Activated CD4-positive, alpha-beta T cell treated with anti-CD3 and anti-CD28 coated beads, Interleukin-2, amount 50 U/mL, for 48 hours (primary cell): ENCODE measurements at places on chromosomes 4 and X.

GRCh38 chrX:71911731-71912050, 1.0 kb downstream of the NHSL2 start:
- no peak for DNase-seq

GRCh38 chr4:102627831-102628523, 126.8 kb downstream of the NFKB1 start:
- DNase-seq, result no peak

GRCh38 chr4:122512430-122512829, 55.9 kb upstream of the IL2 start:
- DNase-seq, result no peak

GRCh38 chr4:9929111-9929510, 92.2 kb downstream of the SLC2A9 start:
- no peak for DNase-seq

DNA sequence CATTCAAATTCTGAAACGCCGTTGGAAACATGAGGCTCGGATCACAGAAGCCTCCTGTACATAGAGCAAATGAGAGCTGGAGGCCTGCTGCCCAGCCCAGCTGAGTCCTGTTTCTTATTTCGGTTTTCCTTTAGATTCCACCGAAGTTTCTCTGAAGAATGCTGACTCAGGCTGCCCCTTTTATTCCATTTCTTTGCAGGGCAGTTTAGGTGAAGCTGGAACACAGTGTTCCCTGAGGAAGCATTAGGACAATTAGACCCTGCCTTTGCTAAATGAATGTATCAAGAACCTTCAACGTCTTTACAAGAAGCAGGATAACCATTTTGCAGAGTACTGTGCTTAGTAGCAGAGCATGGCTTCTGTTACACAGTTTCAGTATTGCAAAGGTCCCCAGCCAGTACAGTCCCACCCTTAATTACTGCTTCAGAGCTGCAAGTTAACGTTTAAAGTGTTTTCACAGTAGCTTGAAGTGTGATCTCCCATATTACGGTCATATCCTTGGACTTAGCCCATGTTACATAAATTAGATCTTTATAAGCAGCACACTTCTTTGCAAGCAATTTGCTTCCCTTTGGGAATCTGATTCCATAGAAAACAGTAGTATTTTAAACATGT, 117.0 kb downstream of the TBL1X start:
- no peak for DNase-seq

DNA sequence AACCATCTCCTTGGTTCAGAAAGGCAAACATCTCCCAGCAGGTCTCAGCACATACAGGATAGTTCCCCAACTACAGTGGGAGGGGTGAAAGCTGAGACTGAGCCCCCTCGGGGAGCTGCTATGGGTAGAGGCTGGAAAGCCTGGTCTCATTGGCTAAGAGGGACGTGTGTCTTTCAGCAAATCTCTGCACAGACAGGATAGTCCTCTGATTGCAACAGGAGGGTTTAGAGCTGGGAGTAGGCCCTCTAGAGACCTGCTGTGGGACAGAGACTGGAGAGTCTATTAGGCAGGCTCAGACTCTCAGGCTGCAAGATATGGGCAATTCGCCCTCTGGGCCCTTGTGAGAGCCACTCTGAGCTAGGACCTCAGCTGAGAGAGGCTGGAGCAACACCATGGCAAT, 271.6 kb upstream of the GALNT7 start:
- DNase-seq, result no peak

- no peak for DNase-seq
These were observed 18.1 kb downstream of the CCSER1 start for GRCh38 chr4:90145319-90145718.

DNA sequence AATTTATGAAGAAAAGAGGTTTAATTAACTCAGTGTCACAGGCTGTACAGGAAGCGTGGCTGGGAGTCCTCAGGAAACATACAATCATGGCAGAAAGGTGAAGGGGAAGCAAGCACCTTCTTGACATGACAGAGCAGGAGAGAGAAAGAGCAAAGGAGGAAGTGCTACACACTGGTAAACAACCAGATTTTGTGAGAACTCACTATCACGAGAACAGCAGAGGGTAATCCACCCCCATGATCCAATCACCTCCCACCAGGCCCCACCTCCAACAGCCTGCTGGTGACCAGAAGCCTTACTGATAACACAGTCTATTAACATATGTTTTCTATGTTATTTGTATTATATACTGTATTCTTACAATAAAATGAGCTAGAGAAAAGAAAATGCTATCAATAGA, 254.8 kb downstream of the PCDH10 start:
- DNase-seq, result no peak

DNA sequence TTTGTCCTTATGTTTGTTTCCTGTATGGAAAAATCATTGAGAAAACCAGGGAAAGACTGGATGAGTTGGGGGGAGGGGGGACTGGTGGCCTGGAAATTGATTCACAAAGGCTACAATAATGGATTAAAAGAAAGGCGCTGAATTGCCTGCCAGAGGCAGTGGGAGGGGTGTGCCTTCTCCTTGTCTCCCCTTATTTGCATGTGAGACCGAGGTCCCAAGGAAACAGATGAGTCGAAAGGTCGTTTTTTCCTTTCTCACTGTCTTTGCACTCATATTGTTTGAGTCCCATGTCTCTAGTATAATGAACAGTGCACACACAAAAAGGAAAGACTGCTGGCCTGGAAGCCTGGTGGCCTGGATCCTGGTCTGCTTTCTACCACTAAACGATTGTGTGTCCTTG, 86.6 kb upstream of the ZDHHC15 start:
- no peak for DNase-seq

DNA sequence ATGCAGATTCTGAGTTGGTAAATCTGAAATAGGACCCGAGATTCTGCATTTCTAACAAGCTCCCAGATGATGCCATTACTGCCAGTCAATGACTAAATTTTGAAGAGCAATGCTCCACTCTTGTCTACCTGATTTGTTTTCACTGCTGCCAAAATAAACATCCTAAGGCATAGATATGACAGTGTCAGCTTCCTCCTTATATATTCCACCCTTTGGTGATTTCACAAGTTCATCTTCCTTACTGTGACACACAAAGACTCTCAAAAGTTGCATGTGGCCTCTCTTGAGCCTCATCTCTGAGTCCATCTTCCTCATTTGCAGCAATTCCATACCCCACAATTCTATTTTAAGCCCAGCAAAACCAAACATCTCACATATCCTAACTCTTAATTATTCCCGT, 110.9 kb downstream of the FBXW7 start:
- no peak for DNase-seq

DNA sequence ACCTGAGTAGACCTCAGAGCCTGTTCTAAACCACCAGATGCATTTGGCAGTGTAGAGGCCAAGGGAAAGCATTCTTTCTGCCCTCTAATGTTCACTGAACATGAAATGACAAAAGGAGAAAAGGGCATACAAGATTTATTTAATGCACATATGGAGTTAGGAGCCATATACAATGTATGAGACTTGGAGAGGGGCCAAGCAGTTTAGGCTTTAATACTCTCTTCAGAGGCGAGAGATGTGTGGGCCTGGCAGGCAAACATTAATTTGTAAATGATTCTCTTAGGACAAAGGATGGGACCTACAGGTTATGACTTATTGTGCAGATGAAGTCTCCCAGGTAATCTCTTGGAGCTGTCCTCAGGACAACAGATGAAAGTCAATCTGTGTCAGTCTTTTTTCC, 631.9 kb downstream of the ADGRL3 start:
- DNase-seq, result no peak

- DNase-seq, result no peak
These were observed 4.8 kb upstream of the TIMP1 start for GRCh38 chrX:47577424-47577823.

DNA sequence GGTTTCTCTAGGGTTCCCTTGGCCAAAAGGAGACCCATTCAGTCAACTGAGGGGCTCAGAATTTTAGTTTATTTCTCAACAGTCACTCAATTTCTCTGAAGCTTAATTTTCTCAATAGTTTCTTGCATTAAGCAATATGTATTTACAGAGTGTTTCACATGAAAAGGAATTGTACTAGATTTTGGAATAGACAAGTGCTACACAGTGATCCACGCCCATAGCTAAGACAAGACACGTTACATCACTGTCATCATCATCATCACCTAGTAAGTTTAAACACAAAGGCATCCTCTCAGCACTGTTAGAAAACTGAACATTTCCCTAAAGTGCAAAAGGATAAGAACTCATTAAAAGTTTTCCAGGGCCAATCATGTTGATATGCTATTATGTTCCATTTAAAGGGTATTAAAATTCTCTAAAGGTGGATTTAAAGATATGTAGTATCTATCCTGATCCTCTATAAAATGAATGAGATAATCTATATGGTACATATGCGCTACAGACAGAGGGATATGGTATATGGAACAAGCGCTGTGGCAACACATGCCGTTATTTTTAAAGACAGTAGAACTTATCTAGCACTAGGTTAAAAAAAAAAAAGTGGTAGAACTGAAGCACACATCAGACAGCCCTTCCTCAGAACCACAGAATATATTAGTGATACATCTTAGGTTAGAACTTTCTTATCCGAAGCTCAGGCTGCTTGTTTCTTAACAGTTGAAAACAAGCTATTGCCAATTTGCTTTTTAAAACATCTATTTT, 12.1 kb downstream of the PPA2 start:
- no peak for DNase-seq

DNA sequence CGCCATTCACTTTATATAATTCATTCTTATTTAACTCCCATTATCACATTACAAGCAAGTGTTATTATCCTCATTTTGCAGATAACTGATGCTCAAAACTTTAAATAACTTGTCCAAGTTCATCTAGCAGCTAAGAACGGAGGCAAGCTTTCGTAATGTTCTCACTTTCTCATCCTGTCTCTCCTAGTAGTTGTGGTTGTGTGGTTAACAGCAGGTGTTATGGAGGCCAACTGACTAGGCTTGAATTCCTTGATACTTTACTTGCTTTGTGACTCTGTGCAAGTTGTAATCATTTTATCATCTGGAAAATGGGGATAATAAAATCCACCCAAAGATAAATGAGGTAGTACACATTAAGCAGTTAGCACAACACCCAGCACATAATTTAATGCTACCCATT, 109.9 kb upstream of the PTPN13 start:
- no peak for DNase-seq

DNA sequence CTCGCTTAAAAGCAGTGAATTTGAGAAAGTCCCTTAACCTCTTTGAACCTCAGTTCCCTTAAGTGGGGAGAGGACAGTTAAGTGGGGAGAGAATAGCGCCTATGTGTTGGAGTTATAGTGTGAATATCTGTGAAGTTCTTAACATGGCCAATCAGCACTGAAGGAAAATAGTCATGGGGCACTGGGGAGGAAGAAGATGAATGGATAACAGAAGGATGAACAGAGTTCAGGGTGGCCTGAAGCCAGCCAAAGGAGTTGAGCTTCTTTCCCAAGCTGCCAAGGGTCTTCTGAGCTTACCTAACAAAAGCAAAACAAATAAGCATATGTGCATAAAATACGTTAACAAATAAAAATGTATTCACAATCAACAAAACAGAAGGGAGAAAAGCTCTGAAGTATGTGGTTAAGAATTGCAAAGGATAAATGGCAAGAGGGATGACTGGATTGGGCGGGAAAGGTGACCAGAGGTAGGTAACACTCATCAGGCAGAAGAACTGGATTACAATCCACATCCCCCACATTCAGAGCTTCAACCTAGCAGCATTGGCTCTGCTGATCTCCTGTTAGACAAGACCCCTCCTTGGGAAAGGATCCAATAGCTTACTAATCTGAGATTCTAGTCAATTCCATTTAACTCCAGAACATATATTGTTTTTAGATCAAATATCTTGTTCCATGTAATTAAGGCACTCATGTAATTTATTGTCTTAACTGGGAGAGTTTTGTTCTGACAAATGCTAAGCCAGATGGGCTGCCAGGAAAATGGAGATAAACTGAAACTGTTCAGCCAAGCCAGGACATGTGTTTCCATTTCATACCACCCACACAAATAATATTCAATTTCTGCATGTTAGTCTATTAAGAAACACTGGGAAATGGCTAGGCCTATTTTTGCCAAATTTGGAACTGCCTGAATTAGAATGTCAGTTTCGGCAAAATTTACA, 221.2 kb downstream of the LDB2 start:
- no peak for DNase-seq

- peak; percentile 6 for DNase-seq
These were observed 516.6 kb downstream of the PPARGC1A start for GRCh38 chr4:23373261-23373660.

DNA sequence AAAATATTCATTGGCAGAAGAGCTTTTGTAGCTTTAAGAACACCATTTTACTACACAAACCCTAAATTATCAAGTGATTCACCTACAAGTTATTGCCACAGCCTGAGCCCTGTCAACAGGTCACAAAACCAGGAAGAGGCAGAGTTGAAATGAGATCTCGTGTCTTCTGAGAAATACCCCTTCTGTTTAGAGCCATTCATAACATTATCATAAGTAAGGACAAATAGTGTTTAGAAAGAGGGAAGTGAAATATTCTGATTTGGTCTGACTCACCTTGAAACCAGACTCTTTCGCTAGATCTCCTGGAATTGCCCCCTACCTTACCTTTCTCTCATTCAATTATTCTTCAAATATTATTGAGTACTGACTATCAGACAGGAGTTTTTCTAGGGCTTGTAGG, 5.9 kb downstream of the ETDB start:
- DNase-seq, result no peak

DNA sequence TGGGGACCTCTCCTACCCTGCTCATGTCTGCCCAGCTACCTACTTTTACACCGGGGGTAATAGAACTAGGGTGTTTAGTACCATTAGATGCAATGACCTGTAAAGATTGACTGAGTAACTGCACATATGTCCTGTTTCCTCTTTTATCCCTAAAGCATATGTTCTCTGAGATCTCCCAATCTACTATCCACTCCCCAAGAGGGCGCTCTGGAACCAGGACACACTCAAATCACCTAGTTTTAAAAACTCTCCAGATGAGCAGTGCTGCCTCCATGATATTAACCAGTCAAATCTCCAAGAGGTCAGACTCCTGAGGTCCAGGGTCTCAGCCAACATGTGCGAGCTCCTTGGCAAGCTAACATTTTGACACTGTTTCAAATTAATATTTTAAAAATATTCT, 87.0 kb upstream of the TSPAN5 start:
- no peak for DNase-seq

- DNase-seq, result peak; percentile 50
These were observed 84.2 kb downstream of the BCOR start for GRCh38 chrX:40013266-40014195.

GRCh38 chr4:172147687-172148086, 334.5 kb downstream of the GALNTL6 start:
- no peak for DNase-seq
